Right lung (tissue), 10 donors: ENCODE measurements at places on chromosomes 1 and 21. TPM values are rescaled to one million over a fixed set of nuclear protein-coding genes. Genes with fewer than 3 reads are reported as not detected.

- no peak for DNase-seq
These were observed 38.7 kb upstream of the NEK2 start for GRCh38 chr1:211714154-211714553.

- DNase-seq: no peak
These were observed 10.3 kb upstream of the KCNJ15 start for GRCh38 chr21:38246511-38246910.

DNA sequence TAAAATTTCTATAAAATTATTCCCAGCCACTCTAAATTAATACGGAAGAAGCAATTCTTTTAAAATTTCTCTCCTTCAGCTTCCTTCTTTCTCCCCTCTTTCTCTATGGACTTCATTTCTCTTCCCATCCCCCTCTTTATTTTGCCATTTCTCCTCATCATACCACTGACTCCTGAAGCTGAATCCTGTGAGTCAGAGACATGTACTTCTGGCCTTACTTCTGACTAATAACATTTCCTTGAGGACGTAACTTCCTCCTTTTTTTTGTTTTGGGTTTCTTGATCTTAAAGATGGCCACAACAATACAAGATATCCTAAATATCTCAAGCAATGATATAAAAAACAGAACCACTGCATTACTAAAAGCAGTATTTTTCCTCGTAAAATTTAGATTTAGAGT, 63.6 kb upstream of the DENND1B start:
- no peak for DNase-seq

DNA sequence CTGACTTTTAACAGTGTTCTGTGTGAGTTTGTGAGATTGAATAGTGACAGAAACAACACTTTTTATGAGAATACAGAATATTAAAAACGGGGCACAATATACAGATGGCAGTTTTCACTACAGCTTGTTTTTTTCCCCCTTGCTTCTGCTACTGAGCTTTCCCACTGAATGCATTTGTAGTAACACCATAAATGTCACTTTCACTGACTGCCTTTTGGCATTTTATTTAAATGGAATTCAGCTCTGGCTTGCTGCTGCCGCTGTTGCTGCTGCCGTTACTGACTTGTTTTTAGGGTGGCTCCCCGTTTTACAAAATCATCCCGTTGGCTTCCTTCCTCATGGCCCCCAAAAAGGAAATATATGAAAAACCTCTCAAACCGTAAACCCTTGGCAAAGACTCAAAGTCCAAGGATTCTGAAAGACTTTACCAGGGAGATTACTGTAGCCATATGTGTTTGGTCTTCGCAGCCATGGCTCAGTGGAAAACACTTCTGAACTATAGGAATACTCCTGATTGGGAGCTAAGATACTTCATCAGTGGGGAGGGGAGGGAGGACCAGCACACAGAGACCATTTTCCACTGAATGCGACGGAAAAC, 151.0 kb downstream of the NUF2 start:
- DNase-seq: no peak

- no peak for DNase-seq
These were observed 355.8 kb upstream of the PTBP2 start for GRCh38 chr1:96365596-96366390.

DNA sequence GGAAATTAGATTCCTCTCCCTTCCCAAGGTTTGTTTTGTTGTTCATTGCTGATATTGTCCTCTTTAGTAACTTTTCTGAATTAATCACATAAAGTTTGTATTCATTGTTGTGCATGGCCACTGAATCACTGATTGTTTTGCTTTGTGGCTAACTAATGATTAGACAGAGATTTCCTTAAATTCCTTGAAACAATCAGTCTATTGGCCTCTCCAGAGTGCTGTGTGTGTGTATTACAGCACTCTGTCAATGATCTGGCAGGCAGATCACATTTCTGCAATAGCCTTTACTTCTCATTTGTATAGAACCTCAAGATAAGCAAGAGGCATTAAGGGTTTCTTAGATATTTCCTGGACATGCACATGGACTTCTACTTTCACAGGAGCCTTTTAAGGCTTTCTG, 78.6 kb downstream of the DUSP10 start:
- no peak for DNase-seq

DNA sequence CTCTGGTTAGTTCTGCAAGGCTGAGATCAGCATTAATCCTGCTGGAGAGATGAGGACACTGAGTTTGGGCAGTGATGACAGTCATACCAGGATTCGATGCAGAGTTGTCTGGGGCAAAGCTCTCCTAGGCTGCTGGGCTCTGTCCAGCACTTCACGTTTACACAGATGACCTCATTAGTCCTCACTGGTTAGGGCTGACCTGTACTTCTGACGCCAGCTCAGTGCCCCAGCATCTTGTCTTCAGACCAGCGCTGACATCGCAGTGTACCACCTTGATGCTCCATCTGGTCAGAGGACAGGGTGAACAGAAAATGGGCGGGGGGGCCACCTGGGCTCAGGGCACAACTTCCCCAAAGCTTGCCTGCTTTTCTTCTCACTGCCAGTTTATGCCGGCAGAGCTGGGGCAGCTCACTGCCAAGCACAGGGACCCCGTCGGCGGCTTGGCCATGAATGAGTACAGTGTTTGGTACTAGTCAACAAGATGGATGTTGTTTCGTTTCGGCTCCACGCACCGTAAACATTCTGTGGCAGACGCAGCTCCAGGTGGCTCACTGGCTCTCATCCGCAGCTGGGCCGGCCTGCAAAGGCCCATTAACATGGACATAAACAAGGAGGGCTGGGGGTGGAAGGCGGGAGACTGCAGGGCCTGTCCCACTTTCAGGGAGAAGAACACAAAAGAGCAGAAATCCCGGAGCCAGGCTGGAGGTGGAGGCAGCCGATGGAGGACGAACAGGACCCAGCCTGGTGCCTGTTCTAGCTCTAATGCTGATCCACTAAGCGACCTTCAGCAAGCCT, 118.7 kb downstream of the GLIS1 start:
- DNase-seq: no peak

NIPAL3 gene
- polyA plus RNA-seq: 12.3 TPM

CD1B gene
- polyA plus RNA-seq: not detected
